ENCODE measurements at places on chromosomes 12 and 14.

DNA sequence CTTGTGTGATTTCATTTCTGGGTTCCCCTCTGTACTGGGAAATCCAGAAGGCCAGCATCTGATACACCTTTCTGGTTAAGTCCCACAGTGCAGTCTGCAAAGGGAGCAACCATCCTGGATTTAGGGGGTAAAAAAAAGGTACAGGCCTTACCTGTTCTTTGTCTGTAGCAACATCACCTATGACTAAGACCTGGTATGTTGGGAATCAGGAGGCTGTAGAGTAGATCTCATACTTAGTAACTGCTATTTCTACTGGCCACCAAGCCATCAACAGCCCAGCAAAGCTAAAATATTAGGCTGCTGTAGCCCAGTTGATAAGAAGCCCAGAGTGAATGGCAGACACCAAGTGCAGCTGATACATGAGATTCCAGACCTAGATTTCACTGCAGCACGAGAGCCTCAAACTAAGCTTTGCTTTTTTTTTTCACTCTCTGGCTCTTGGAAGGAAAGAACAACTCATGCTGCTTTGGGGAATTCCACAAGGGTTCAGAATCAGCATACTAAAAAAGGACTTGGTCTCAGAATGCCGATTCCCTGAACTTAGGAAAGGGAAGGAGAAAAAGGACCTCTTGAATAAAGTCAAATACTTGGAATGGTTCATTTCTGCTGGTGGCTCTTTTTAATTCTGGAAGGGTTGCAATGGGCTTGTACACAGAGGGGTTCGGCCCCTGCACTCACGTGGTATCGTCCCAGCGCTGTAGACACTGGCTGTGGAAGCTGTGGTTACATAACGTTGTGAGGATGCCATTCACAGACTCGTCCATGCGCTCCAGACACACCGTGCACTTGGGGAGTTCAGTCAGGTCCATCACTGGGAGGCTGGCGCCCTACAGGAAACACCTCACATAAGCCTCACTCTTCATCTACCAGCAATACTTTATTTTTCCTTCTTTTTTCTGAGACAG lies 20.5 kb downstream of the BRAP start:
- DNase-seq = no peak

GRCh38 chr12:69932676-69933552 lies 107.9 kb downstream of the MYRFL start:
- no peak for DNase-seq

- DNase-seq = no peak
Observed at GRCh38 chr12:124664395-124665111, 97.1 kb upstream of the NCOR2 start.

- peak; percentile 68 for DNase-seq
Observed at GRCh38 chr12:64064706-64065105, 157.4 kb downstream of the KICS2 start.

GRCh38 chr14:101412739-101413138 lies 148.6 kb upstream of the DIO3 start:
- no peak for DNase-seq

DNA sequence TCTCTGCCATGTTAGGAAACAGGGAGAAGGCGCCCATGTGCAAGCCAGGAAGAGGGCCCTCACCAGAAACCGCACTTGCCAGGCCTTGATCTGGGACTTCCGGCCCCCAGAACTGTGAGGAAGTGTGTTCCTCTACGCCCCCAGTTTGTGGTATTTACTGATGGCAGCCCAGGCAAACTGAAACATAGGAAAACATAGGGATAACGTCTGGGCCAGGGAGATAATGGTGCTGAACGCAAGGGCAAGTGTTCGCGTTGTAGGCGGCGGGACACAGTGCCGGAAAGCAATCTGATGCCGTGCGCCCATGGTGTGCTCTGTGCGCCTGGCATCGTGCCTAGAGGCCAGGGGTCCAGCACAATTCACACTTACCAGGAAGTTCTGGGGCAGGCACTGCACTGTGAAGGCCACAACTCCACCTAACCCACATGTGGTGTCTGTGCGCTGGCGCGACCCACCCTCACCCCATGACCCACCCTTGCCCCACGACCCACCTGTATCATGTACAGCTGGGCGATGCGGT lies 53.6 kb downstream of the ARL6IP4 start:
- no peak for DNase-seq

GRCh38 chr12:13918897-13919296 lies 62.5 kb downstream of the GRIN2B start:
- DNase-seq = no peak

DNA sequence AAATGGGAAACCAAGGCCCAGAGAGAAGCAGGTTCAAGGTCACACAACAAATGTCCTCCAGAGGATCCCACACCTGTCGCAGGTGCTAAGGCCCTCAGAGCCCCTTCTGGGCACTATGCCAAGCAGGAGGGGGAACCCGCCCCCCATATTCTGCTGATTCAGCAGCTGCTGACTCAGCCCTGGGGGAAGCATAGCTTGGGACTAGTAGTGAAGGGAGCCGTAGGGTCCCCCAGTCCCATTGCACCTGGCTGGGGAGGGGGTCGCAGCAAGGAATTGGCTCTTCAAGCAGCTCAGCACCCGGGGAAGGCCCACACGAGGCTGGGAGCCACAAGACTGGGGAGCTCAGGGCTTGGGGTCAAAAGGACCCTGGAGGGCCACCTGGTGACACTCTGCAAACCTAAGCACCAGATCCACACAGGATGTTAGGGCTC lies 1.0 kb downstream of the RASAL1 start:
- no peak for DNase-seq

GRCh38 chr14:72155379-72155993 lies 223.3 kb downstream of the RGS6 start:
- DNase-seq = no peak
